Mucosa of gallbladder (tissue), 1 donor: ENCODE measurements at places on chromosomes 11 and 22. TPM values are rescaled to one million over a fixed set of nuclear protein-coding genes. Genes with fewer than 3 reads are reported as not detected.

DNA sequence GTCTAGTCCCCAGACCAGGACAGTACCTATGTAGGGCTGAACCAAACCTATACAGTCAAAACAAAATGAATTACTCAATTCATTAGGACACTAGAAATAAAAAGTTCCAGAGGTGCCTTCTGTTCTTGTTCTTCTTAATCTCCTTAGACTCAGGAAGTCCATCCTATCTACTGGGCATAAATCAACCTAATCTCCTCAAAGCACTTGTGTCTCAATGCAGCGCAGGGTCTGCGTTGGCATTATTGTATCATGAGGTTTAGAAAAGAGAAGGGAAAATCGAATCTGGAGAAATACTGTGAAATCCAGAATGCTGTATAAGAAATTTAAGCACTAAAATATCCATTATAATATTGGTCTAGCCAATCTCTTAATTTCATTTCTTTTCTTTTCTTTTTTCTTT, 2.4 kb upstream of the OR10V1 start:
- no peak for DNase-seq

DNA sequence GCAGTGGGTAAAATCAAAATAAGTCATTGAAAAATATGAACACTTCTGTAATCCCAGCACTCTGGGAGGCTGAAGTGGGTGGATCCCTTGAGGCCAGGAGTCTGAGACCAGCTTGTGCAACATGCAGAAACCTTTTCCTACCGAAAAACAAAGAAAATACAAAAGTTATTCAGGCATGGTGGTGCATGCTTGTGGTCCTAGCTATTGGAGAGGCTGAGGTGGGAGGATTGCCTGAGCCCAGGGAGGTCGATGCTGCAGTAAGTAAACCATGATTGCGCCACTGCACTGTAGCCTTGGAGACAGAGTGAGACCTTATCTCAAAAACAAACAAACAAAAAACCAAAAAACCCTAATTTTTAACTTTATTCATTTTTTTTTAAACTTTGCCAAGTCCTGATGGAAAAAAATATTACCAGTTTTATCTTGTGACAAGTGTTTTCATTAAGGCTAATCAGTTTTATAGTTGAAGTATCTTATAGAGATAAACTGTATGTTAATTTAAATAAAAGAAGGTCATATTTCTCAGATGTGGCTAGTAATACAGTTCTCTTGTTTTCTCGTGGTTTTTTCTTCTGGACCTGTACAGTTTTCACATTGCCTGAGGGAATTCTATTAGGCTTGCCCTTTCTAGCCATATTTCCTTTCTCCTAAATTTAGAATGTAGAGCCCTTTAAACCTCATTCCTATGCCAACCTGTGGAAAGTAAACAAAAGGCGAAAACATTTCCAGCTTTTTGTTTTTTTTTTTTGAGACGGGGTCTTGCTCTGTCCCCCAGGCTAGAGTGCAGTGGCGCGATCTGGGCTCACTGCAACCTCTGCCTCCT, 9.4 kb downstream of the HIPK3 start:
- DNase-seq = peak; percentile 27

- DNase-seq = no peak
Measured at GRCh38 chr11:8227156-8228152, 36.2 kb downstream of the LMO1 start.

DNA sequence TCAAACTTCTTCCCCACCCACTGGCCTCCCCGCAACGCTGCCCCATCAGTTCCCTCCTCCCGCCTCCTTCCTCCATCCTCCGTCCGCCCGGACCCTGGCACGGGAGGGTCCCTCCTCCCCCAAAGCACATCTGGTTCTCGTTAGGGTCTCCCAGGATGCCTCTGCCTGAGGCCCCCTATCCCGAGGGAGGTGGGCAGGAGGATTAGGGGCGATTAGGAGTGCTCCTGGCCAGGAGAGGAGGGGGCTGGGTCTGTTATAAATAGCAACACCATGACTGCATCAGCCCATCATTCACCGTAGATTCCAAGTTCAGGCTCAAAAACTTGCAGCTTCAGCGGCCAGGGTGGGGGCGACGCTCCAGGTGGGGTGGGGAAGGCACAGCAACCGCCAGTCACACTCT, 10.4 kb downstream of the MYRF start:
- no peak for DNase-seq

The TCN2 gene
- total RNA-seq = 186 TPM

The HBB gene
- total RNA-seq = 65.9 TPM
